Neural crest cell (in vitro differentiated cells): ENCODE measurements at places on chromosomes 7 and 10. TPM values are rescaled to one million over a fixed set of nuclear protein-coding genes. Genes with fewer than 3 reads are reported as not detected.

Gene SMO
- total RNA-seq: 104 and 119 TPM in 2 replicates

Gene SPAM1
- total RNA-seq: not detected in 2 replicates

GRCh38 chr7:75033064-75033463, 40.5 kb downstream of the RCC1L start:
- peak; percentile 21 for DNase-seq

DNA sequence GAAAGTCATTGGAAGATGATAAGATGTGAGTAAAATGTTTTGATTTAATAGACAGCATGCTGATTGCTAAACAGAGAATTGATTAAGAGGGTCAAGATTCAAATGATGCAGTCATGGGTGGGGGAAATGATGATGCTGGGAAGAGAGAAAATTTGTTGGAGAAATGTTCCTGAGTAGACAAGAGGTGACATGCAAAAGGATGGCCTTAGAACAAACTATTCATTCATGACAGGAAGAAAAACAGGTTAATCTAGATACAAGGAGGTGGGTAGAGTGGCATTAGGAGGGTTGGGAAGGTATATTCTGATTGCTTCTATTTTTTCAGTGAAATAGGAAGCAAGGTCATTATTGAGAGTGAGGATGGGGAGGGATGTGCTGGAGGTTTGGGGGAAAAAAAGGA, 146.7 kb downstream of the SEM1 start:
- no peak for DNase-seq

GRCh38 chr10:20890009-20890408, 7.1 kb downstream of the NEBL start:
- no peak for DNase-seq

DNA sequence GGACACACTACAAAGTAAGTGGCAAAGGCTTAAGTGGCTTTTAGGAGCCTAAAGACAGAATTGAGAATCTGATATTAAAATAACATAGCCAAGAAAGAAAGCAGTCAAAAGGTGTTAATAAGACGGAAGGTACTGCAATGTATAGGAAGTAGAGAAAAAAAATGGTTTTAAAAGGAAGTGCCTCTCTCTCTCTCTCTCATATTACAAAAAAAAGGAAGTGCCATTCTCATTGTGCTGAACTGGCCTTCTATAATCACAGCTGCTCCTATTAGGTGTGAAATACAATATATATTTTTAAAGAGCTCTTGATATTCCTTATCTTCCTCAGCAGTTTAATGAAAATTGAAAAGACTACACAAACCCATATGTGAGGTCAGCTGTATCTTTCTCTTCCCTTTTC, 199.4 kb upstream of the NPVF start:
- DNase-seq: no peak
